Hepatocyte (in vitro differentiated cells): ENCODE measurements at places on chromosomes 7 and 10. TPM values are rescaled to one million over a fixed set of nuclear protein-coding genes. Genes with fewer than 3 reads are reported as not detected.
A peak's percentile ranks its signal among the peaks of the same experiment; 100 is the strongest.

DNA sequence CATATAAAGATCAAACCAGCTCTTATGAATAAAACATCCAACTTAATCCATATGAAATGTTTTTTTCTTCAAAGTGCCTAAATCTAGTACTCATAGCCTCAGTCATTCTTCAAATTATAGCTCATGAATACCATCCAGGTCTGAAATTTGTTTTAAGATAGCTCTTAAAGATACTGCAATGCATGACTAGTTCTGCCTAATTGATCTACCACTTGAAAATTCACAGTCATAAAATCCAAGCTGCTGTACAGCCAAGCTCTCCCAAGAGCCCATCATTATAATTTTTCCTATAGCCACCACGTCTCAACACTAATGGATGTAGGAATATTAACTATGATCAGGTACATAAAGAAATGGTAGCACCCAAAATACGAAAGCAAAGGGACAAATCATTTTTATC is 87.9 kb upstream of the RNF148 start:
- H3K27ac ChIP-seq, result no peak overlapping the region
- no peaks in the 10 kb centered on the region for H3K36me3 ChIP-seq
- no peak overlapping the region for H3K4me3 ChIP-seq
- DNase-seq, result no peak
- H3K4me1 ChIP-seq, result peaks cover 7% of the 10 kb centered on the region

- DNase-seq, result no peak
- H3K4me3 ChIP-seq, result no peak overlapping the region
- H3K27ac ChIP-seq, result no peak overlapping the region
- no peaks in the 10 kb centered on the region for H3K4me1 ChIP-seq
- no peaks in the 10 kb centered on the region for H3K36me3 ChIP-seq
- H3K27me3 ChIP-seq, result no peaks in the 10 kb centered on the region
These were observed 115.3 kb downstream of the PTPN20 start for GRCh38 chr10:47026301-47027107.

- peak; percentile 80 for DNase-seq
- no peaks in the 10 kb centered on the region for H3K27me3 ChIP-seq
- no peak overlapping the region for H3K4me3 ChIP-seq
- no peaks in the 10 kb centered on the region for H3K36me3 ChIP-seq
- peak overlapping the region; percentile 39 for H3K27ac ChIP-seq
These were observed 97.5 kb downstream of the FAM53B start for GRCh38 chr10:124646483-124647352.

DNA sequence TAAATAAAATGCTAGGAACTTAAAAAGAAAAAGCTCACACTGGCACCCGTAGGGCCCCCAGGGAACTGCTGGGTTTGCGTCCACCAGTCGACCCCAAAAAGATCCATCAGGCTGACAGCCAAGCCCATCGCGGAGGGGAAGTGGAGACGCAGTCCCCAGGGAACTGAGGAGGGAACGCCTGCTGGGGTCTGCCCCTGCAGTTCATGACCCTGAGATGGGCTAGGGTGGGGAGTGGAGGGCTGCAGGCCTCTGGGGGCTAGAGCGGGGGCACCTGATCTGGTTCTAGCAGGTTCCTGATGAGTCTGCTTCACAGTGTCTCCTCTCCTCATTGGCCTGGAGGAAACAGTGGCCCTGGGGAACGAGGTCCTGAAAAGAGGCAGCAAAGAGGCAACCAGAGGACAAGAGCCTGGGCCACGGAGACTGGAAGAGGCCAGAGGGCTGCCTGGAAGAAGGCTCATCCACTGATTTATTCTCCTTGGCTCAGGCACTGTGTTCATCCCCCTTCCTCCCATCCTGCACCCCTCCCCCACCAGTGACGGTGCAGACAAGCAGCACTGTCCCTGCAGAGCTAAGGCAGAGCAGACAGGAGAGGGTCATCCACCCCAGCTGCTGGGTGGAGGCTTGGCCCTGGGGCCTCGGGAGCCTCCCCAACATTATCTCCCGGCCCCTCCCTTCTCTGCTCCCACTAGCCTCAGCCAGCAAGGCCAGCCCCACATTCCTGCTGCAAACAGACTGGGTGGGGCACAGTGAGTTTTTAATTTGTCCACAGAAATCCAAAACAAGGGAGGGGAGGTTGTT is 24.7 kb upstream of the HSPA12A start:
- H3K36me3 ChIP-seq, result no peaks in the 10 kb centered on the region
- no peak overlapping the region for H3K27ac ChIP-seq
- H3K27me3 ChIP-seq, result no peaks in the 10 kb centered on the region
- no peak overlapping the region for H3K4me3 ChIP-seq
- peaks cover 12% of the 10 kb centered on the region for H3K4me1 ChIP-seq
- DNase-seq, result peak; percentile 33

DNA sequence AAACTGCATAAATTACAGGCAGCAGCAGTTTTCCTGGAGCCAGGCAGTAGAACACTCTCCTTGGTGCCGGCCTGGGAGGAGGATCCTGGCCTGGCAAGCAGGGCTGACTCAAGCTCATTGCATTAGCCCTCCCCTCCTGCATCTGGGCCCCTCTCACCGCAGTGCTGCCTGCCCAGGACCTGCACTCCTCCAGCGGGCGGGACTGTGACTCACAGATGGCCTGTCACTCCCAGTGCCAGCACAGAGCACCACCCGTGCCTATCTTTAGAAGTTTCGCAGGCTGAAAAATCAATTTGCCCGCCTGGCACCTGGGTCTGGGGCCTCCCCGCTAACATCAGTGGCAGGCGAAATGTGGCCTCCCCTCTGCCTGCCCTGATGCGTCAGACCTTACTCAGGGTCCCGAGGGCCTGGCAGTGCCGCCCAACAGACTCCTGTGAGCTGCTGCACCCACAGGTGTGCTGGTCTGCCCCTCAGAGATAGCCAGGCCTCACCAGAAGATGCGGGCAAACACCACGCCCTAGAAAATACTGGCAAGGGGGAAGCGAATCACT is 123.8 kb downstream of the KCNMA1 start:
- H3K4me1 ChIP-seq, result peaks cover 35% of the 10 kb centered on the region
- DNase-seq, result peak; percentile 75
- no peaks in the 10 kb centered on the region for H3K36me3 ChIP-seq
- H3K27me3 ChIP-seq, result no peaks in the 10 kb centered on the region
- H3K27ac ChIP-seq, result peak overlapping the region; percentile 9

DNA sequence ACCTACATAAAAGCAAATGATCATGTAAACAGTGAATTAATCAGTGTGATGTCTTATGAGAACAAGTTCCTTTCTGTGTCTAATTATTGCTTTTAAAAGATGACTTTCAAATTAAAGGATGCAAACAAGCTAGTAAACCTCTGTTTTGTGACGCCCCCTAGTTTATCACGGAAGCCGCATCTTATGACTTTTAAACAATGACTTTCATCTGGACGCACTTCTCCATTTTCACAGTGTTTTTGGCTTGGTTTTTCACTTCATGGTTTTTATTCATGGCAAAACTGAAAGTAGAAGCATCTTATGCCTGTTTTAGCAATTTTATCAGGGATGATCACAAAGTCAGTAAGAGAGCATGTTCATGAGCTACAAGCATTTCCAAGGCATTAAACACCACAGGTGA is 35.0 kb downstream of the ITGA8 start:
- no peak overlapping the region for H3K4me3 ChIP-seq
- H3K27me3 ChIP-seq, result no peaks in the 10 kb centered on the region
- no peaks in the 10 kb centered on the region for H3K4me1 ChIP-seq
- no peaks in the 10 kb centered on the region for H3K36me3 ChIP-seq
- no peak overlapping the region for H3K27ac ChIP-seq
- DNase-seq, result no peak

GRCh38 chr7:80770675-80771081 is 132.2 kb downstream of the CD36 start:
- no peaks in the 10 kb centered on the region for H3K36me3 ChIP-seq
- H3K4me3 ChIP-seq, result no peak overlapping the region
- H3K27me3 ChIP-seq, result no peaks in the 10 kb centered on the region
- peaks cover 24% of the 10 kb centered on the region for H3K4me1 ChIP-seq
- H3K27ac ChIP-seq, result peak overlapping the region; percentile 35

- H3K4me1 ChIP-seq, result peaks cover 13% of the 10 kb centered on the region
- H3K27me3 ChIP-seq, result peaks cover 6% of the 10 kb centered on the region
- DNase-seq, result no peak
These were observed 2.2 kb downstream of the GPRIN2 start for GRCh38 chr10:46554166-46554781.

- H3K27me3 ChIP-seq, result no peaks in the 10 kb centered on the region
- no peaks in the 10 kb centered on the region for H3K36me3 ChIP-seq
- H3K27ac ChIP-seq, result peak overlapping the region; percentile 74
- no peak overlapping the region for H3K4me3 ChIP-seq
- H3K4me1 ChIP-seq, result peaks cover 10% of the 10 kb centered on the region
- DNase-seq, result no peak
These were observed 211.7 kb upstream of the NFE2L3 start for GRCh38 chr7:25940086-25940906.

- DNase-seq, result no peak
- peaks cover 43% of the 10 kb centered on the region for H3K4me1 ChIP-seq
These were observed 36.9 kb downstream of the MALSU1 start for GRCh38 chr7:23336086-23336485.

GRCh38 chr7:150439967-150440366 is 10.5 kb upstream of the GIMAP8 start:
- peaks cover 3% of the 10 kb centered on the region for H3K27me3 ChIP-seq
- H3K4me3 ChIP-seq, result no peak overlapping the region
- DNase-seq, result no peak
- no peak overlapping the region for H3K27ac ChIP-seq

DNA sequence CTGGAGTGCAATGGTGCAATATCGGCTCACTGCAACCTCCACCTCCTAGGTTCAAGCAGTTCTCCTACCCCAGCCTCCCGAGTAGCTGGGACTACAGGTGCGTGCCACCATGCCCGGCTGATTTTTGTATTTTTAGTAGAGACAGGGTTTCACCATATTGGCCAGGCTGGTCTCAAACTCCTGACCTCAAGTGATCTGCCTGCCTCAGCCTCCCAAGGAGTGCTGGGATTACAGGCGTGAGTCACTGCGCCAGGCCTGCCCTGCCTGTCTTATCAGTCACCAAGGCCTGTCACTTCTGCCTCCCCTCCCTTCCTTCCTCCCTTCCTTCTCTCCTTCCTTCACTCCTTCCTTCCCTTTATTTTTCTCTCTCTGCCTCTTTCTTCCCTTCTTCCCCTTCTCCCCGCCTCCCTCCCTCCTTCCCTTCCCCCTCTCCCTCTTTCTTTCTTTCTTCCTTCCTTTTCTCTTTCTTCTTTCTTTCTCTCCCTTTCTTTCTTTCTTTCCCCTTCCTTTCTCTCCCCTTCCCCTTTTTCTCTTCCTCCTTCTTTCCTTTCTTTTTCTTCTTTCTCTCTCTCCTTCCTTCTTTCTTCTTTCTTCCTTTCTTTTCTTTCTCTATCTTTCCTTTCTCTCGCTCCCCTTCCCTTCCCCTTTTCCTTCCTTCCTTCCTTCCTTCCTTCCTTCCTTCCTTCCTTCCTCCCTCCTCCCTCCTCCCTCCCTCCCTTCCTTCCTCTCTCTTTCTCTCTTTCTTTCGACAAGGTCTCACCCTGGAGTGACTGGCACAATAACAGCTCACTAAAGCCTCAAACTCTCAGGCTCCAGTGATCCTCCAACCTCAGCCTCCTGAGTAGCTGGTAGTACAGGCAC is 3.1 kb upstream of the ST7 start:
- H3K27me3 ChIP-seq, result no peaks in the 10 kb centered on the region
- H3K4me1 ChIP-seq, result peaks cover 13% of the 10 kb centered on the region
- no peak overlapping the region for H3K4me3 ChIP-seq
- no peak overlapping the region for H3K27ac ChIP-seq
- H3K36me3 ChIP-seq, result no peaks in the 10 kb centered on the region
- no peak for DNase-seq

- DNase-seq, result no peak
- no peaks in the 10 kb centered on the region for H3K27me3 ChIP-seq
- no peak overlapping the region for H3K4me3 ChIP-seq
- H3K36me3 ChIP-seq, result no peaks in the 10 kb centered on the region
- no peaks in the 10 kb centered on the region for H3K4me1 ChIP-seq
These were observed 99.9 kb upstream of the IKZF1 start for GRCh38 chr7:50204581-50204980.

- H3K4me1 ChIP-seq, result no peaks in the 10 kb centered on the region
- no peak overlapping the region for H3K4me3 ChIP-seq
- H3K27me3 ChIP-seq, result no peaks in the 10 kb centered on the region
- peaks cover 8% of the 10 kb centered on the region for H3K36me3 ChIP-seq
These were observed 84.4 kb downstream of the MKLN1 start for GRCh38 chr7:131412031-131412430.

DNA sequence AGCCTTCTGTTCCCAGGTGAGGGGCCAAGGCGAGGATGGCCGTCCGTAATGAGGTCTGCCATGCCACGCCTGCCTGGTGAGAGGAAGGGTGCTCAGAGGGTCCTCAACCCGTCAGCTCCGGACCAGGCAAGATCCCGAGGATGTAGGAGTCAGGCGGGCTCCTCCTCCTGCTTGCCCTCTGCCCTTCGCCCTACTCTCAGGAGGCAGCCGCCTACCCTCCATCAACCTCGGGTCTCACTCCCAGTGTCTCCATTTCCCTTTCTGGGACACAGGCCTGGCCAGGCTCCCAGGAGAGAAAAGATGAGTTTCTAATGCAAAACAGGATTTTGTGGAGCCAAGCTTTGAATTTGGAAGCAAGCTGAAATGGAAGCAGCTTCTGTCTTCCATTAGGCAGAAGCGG is 184.0 kb downstream of the PTPN20 start:
- no peak overlapping the region for H3K27ac ChIP-seq
- H3K4me1 ChIP-seq, result no peaks in the 10 kb centered on the region
- no peaks in the 10 kb centered on the region for H3K27me3 ChIP-seq
- DNase-seq, result no peak
- H3K36me3 ChIP-seq, result no peaks in the 10 kb centered on the region
- no peak overlapping the region for H3K4me3 ChIP-seq

DNA sequence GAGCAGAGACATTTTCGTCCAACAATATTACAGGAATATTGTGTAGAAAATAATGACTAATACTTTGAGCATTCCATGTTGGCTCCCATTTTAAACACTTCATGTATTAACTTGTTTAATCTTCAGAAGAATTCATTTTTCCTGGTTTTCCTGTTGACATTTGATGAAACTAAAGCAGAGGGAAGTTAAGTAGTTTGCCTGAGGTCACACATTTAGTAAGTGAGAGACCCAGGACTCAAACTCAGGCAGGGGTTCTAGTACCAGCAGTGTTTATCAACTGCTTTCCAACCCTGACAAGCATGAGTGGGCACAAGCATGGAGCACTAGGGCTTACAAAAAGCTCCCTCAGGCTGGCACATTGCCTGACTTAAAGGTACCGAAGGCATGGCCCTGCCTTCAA is 719.1 kb downstream of the AUTS2 start:
- no peak for DNase-seq
- H3K27ac ChIP-seq, result no peak overlapping the region
- no peak overlapping the region for H3K4me3 ChIP-seq
- H3K36me3 ChIP-seq, result no peaks in the 10 kb centered on the region

- H3K27ac ChIP-seq, result no peak overlapping the region
- H3K27me3 ChIP-seq, result no peaks in the 10 kb centered on the region
- no peak overlapping the region for H3K4me3 ChIP-seq
- H3K36me3 ChIP-seq, result no peaks in the 10 kb centered on the region
These were observed 261.5 kb upstream of the NPSR1 start for GRCh38 chr7:34396437-34397064.

DNA sequence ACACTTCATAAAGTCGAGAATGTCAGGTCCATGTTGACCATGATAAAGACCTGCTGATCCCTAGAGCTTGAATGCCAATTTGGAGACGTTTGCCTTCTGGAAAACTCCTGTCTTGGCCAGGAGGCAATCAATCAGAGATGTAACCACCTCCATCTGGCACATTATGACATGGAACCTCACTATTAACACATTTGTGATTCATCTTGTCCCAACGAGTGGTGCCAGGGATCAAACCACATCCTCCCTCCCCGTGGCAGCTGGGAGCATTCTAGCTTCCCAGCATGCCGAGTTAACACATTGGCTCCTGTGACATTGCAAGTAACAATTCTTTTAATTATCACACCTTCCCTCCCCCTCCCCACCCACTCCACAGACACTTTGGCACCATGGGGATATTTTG is 84.0 kb upstream of the PPP1R17 start:
- H3K27ac ChIP-seq, result no peak overlapping the region
- H3K27me3 ChIP-seq, result no peaks in the 10 kb centered on the region
- no peak overlapping the region for H3K4me3 ChIP-seq
- H3K4me1 ChIP-seq, result no peaks in the 10 kb centered on the region

Gene EBLN1
- total RNA-seq, result not detected in 2 replicates

Gene HYAL4
- 0.07 TPM in 1 of 2 replicates, not detected in the other for total RNA-seq

Gene HOGA1
- total RNA-seq, result 4.5 and 5.8 TPM in 2 replicates
